ENCODE measurements at places on chromosomes 4 and X.
A peak's percentile ranks its signal among the peaks of the same experiment; 100 is the strongest.

DNA sequence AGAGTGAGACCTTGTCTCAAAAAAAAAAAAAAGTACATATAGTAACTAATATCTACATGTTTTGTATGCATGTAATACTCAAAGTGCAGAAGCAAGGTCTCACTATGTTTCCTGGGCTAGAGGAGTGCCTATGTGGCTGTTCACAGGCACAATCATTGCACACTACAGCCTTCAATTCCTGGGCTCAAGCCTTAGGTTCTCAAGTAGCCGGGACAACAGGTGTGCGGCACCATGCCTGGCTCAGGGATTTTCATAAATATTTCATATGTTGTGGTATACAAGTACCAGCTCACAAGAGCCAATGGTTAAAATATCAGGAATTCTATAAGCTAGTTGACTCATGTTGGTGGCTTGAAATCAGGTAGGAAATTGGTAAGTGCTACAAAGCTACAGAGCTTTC lies 94.8 kb downstream of the LARP7 start:
- no peak for DNase-seq

GRCh38 chr4:166941629-166942028 lies 292.7 kb downstream of the SPOCK3 start:
- DNase-seq = peak; percentile 90

GRCh38 chr4:24229978-24230377 lies 340.1 kb upstream of the PPARGC1A start:
- DNase-seq = peak; percentile 4

- no peak for DNase-seq
Measured at GRCh38 chr4:8105306-8106100, 53.1 kb downstream of the ABLIM2 start.

GRCh38 chrX:37405956-37406355 lies 56.8 kb downstream of the PRRG1 start:
- no peak for DNase-seq

DNA sequence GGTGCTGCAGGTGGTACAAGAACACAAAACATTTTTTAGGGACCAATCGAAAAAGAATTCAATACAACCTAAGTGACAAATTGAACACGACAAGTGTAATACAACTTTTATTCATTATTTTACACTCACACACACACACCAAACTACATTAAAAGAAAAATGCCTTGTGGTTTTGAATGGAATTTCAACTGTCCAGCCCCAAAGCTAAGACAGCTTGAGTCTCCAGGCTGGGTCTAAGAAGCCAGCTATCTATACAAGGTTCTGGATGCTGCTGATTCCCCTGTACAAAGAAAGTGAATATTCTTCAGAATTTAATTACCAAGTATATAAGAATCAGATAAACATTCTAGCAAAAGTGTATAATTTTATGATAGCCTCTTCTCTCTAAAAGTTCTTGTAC lies 118.2 kb downstream of the PPP3CA start:
- no peak for DNase-seq
